ENCODE measurements at places on chromosomes 16 and 17.

- no peak for DNase-seq
These were observed 32.2 kb upstream of the ABCA3 start for GRCh38 chr16:2372684-2373083.

- no peak for DNase-seq
These were observed 150.2 kb downstream of the TANC2 start for GRCh38 chr17:63116228-63116627.

DNA sequence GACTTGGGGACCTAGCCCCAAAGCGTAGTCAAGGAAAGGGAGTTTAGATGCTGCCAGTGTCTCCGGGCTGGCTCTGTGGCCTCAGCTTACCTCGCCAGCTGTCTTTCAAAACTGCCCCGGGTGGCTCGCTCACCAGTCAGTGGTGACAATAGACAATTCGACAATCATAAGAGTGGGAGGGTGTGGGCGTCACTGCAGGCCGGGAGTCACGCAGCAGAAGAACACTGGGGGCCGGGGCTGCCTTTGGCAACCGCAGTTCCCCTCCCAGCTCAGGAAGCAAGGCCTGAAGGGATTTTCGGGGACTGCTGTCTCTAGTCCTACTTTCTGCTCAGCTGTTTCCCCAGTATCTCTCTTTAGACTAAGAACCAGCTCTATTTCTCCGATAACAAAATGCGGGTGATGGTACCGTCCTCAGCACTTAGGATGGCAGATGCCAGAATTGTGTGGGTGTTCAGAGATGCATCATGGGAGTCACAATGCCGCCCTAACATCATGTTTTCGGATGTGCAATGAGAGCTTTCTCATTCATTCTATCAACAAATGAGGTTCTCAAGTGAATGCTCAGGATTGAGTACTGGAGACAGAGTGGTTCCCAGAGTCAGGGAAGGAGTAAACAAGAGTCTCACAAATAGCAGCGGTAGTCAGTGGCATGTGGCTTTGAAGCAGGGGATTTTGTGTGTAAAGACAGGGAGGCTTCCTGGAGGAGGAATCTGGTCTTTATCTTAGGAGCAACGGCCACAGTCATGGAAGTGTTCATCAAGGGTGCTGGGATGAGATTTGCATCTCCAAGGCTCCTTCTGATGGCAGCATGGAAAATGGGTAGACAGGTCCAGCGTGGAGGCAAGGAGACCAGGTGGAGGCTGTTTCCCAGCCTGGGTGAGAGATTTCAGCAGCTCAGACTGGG lies 93.1 kb downstream of the ZDHHC7 start:
- DNase-seq: no peak

GRCh38 chr17:27532269-27533263 lies 76.3 kb downstream of the KSR1 start:
- DNase-seq: no peak

DNA sequence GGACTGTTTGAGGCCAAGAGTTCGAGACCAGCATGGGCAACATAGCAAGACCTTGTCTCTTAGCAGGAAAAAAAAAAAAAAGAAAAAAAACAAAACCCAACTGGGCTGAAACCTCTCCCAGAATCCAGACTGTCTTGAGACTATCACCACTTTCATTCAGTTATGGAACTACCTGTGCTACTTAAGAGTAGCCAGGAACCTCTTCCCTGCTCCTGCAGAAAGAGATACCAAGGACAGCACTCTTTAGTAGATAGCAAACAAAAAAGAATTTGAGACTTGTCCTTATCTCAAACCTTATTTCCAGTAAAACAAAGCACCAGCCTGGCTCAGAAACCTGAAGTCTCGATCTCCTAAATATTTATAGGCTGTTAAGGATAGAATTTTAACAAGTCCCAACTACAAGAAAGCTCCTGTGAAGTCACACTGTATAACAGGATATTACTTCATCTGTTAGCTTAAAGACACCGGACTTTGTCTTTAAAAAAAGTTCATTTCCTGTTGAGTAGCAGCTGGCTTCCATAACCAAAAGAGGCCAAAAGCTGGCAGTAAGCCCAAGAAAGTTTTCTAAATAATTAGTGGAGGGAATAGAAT lies 5.1 kb downstream of the CDR2 start:
- peak; percentile 59 for DNase-seq

GRCh38 chr17:66957951-66958579 lies 6.4 kb upstream of the CACNG4 start:
- no peak for DNase-seq

GRCh38 chr17:10200016-10200415 lies 1.6 kb upstream of the GAS7 start:
- no peak for DNase-seq

GRCh38 chr17:18184143-18185031 lies 759 bp downstream of the ALKBH5 start:
- DNase-seq: no peak

- no peak for DNase-seq
These were observed 228.6 kb upstream of the SDK2 start for GRCh38 chr17:73872816-73873215.

- DNase-seq: no peak
These were observed 879 bp downstream of the SLFN5 start for GRCh38 chr17:35243561-35244340.

DNA sequence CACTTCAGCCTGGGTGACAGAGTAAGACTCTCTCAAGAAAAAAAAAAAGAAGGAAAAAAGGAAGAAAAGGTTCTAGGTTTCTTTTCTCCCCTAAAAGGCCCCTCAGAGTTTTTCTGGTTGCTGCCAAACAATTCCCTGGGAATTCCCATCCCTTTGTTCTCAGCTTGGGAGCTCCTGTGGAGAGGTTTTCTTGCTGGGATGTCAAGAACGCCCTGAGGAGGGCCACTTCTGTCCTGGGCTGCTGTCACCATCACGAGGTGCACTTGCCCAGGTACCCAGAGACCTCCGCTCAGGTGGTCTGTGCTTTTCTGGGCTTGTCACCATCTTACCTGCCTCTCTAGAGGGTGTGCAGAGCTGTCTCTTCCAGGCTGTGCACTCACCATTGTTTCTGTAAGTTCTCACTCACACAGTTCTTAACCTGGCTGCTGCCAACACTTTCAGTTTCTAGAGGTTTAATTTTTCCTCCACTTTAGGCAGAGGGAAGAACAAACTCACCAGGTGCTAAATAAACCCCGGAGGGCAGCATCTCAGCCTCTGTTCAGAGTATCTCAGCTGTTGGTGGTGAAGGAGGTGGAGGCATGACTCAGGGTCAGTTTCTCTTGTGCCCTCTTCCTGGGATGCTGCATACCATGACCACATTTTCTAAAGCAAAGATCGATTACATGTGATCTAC lies 2.4 kb upstream of the COX6A2 start:
- DNase-seq: no peak

GRCh38 chr17:59067756-59068155 lies 38.9 kb downstream of the TRIM37 start:
- no peak for DNase-seq

DNA sequence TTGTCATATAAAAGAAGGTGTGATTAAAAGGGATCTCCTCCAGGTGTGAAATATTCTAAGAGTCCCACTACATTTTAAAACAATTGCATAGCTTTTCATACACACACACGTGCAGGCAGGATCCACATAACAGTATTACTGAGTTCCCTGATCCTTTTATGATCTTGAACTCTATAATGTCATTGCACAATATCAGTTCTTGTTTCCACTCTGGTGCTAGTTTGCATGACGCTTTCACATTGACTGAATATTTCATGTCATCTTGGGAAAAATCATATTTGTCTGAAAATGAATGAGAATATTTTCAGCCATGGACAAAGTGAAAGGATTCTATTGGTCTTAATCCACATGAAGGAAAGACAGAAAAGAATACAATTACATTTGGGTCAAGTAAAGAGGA lies 703.8 kb downstream of the CDH8 start:
- DNase-seq: no peak

- DNase-seq: no peak
These were observed 7.4 kb upstream of the SPAG9 start for GRCh38 chr17:51128076-51128475.

DNA sequence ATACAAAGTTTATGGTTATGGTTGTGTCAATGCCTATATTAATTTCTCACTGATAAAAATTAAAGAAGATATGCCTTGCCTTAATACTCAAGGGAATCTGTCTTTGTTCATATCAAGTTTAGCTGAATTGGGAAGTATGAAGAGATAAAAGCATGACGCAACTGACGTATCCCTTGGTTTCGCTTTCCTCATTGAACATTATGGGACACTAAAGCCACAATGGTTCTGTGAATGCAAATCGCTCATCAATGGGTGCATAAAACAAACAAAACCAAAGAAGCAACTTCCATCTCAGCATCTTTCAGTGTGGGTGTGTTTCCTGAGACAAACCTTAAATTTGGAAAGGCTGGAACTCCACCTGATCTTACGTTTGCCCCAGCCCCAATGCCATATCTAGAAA lies 108.2 kb downstream of the NPIPB5 start:
- DNase-seq: no peak

DNA sequence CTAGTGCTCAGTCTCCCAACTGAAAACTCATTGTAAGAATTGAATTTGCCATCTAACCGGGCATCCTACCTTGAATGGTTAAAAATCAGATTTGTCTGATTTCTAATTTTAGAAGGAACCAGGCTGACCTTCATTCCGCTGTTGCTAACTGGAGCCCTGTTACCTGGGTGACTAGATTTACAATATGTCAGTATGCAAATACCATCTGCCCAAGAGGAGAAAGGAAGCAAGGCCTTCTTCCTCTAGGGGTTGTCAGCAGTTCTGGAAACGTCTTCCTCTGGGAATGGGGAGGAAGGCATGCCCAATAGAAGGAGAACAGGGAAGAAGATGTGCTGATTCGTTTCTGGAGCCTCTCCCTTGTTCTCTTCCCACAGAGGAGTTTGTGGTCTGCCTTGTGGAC lies 137.9 kb downstream of the PITPNC1 start:
- no peak for DNase-seq

DNA sequence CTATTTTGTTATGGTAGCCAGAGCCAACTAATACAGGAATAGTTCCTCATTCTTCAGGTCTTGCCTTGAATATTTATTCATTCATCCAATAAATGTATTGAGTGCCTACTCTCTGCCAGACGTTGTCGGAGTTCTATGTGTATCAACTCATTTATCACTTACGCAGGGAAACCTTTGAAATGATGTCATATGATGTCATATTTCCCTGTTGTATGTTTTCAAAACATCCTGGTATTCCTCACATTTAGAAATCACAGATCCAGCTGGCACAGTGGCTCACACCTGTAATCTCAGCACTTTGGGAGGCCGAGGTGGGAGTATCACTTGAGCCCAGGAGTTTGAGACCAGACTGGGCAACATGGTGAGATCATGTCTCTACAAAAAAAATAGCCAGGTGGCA lies 2.7 kb upstream of the NLE1 start:
- no peak for DNase-seq

DNA sequence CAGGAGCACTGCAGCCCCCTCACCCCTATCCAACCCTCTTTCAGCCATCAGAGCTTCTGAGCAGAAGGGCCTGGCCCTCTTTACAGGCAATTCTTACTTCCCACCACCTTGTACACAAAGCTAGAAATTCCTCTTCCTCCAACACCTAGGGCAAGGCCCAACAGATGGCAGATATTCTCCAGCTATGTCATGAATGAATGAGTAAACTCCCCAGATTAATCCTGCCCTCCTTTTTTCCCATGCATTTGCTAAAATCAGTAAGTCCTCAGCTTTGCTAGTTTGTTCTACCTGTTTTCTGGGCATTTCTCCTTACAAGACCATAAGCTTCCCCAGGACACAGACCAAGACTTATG lies 20.4 kb upstream of the MRPS23 start:
- DNase-seq: no peak

DNA sequence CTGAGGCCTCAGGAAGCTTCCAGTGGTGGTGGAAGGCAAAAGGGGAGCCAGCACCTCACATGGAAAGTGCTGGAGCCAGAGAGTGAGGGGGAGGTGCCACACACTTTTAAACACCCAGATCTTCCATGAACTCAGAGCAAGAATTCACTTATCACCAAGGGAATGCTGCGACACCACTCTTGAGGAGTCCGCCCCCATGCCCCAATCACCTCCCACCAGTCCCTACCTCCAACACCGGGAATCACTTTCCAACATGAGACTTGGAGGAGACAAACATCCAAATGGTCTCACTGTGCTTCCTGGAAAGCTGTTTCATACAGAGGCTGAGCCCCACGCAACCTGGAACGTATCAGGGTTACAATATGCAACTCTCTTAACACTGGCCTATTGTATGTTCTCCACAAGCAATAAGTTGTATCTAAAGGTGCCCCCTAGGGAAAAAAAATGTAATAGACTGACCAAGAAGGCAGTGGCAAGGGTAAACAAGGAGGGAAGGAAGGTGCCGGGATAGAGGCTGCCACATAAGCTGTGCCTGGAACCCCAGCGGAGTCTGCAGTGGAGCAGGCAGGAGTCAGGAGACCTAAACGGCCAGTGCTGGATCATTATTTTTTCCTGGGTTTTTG lies 106.7 kb upstream of the FOXF1 start:
- DNase-seq: no peak

All from Panc1 (cell line).